Activated T-cell treated with anti-CD3 and anti-CD28 coated beads for 48 hours (primary cell): ENCODE measurements at places on chromosomes 2 and 18.

GRCh38 chr18:52343138-52343537 is 3.1 kb downstream of the DCC start:
- DNase-seq, result no peak

- DNase-seq, result no peak
Measured at GRCh38 chr2:178910005-178910404, 102.8 kb upstream of the TTN start.

DNA sequence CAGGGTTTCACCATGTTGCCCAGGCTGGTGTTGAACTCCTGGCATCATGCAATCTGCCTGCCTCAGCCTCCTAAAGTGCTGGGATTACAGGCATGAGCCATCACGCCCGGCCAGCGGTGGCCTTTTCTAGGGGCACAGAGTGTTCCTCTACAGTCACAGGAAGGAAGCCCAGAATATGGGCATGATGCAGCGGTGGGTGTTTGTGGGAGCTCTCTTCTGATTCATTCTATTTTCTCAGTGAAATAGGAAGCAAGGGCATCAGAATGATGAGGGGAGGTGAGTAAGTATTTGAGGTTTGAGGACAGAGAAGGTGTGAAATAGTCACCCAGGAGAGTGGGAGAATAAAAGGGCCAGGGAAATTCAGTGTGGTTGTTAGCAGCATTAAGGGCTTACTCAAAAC is 70.3 kb upstream of the PSME4 start:
- DNase-seq, result peak; percentile 56

GRCh38 chr2:169818241-169818640 is 6.5 kb downstream of the METTL5 start:
- no peak for DNase-seq

GRCh38 chr2:102499558-102499957 is 26.5 kb downstream of the SLC9A4 start:
- DNase-seq, result no peak

- DNase-seq, result no peak
Measured at GRCh38 chr2:106137731-106138521, 56.2 kb downstream of the UXS1 start.

GRCh38 chr2:174035117-174035635 is 70.0 kb upstream of the SP3 start:
- no peak for DNase-seq

- no peak for DNase-seq
Measured at GRCh38 chr2:24929230-24929629, 9.2 kb upstream of the ADCY3 start.

DNA sequence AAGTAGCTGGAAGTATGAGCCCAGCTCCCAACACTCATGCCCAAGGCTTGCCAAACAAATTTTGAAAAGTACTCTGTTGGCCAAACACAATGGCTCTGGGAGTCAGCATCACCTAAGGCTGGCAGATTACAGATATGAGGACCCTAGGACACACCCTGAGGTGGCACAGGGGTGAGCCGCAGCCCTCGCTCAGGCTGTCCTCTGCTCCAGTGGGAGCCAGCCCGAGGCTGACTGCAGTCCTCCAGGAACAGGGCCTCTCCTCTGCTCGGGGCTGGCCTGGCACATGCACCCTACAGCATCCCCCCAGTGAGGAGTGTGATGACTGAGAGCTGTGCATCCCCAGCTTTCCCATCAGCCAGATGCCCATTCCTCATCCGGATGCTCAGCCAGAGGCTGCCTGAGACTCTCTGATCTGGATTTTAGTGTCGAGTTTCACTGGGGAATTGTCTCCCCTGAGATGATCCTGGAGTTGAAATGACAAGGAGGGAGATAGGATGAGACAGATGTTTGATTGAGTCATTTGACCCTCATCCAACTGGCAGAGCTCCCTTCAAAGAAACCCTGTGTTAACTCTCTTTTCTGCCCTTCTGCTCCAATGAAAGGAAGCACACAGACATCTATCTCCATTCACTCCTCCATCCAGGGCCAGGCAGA is 269.3 kb upstream of the NCKAP5 start:
- DNase-seq, result no peak

GRCh38 chr18:59576541-59577385 is 120.5 kb downstream of the CCBE1 start:
- DNase-seq, result no peak

GRCh38 chr2:157394928-157395327 is 49.0 kb downstream of the CYTIP start:
- no peak for DNase-seq

- no peak for DNase-seq
Measured at GRCh38 chr2:102707796-102708695, 53.8 kb upstream of the TMEM182 start.

DNA sequence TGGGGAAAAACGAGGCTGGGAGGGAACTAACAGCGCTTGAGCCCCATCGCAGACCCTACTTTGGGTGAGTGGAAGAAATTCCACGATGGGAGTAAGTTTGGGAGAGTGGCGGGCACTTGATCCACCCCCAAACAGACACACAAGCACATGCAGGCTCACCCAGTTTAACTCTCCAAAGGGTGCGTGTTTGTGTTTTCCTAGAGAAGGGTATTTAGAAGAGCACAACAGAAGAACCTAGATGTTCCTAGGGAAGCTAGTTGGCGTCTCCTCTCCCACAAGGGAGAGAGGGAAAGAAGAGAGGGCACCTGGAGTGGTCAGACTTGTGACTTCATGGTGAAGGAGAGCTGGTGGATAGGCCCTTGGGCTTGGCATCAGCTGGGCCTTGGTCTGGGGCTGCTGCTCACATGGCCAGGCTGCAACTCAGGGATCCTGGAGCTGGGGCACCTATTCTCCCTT is 3.2 kb downstream of the GATA6 start:
- no peak for DNase-seq

GRCh38 chr2:62992561-62992960 is 58.1 kb upstream of the OTX1 start:
- no peak for DNase-seq

- no peak for DNase-seq
Measured at GRCh38 chr2:21928292-21928691, 804.5 kb downstream of the TDRD15 start.

GRCh38 chr2:160371251-160372009 is 122.2 kb downstream of the RBMS1 start:
- DNase-seq, result no peak

- no peak for DNase-seq
Measured at GRCh38 chr2:120267348-120267747, 14.7 kb downstream of the RALB start.

- DNase-seq, result no peak
Measured at GRCh38 chr2:66494708-66495107, 59.8 kb downstream of the MEIS1 start.

DNA sequence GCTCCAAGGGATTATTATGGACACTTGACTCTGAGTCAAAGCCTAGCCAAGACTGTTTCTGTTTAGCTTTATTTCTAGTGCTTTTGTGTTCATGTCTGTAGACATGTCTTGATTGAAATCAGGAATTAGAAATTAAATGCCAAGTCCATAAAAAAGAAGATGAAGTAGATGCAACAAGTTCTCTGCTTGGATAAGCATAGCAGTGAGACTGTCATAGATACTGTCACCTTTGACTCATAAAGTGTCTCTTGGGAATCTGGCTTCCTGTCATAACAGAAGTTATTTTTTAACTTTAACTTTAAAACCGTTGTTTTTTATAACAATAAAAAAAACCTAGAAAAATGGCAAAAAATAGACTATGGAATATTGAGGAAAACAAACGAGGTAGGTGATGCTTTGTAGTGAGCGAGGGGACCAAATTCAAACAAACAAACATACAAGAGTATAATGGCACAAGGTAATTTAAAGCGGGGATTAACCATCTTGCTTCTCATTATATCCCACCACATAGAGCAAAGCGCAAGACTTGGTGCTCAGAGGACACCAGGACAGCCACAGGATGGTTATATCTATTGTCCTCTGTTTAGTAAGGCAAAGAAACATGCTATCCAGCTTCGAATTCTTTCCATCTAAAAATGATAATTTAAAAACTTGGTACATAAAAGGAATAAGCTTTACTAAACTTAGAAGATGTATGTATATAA is 64.6 kb downstream of the CD226 start:
- DNase-seq, result no peak

DNA sequence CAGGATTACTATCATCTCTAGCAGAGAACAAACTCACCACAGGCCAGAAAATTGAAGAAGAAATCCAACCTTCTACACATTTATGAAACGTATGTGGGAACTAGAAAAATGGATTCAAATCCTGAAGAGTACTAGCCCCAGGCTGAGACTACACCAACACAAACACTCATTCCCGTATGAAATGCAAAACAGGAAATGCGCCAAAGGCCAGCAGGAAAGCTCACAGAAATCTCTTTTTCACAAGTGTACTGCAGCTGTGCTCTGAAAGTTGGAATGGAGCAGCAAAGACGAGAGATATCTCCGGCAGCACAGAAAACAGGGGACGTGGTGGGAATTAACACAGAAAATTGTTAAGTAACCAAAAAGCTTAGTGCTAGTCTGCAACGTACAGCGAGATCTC is 913.5 kb downstream of the TDRD15 start:
- no peak for DNase-seq
